ENCODE measurements at places on chromosomes 5 and 9.
A peak's percentile ranks its signal among the peaks of the same experiment; 100 is the strongest.

DNA sequence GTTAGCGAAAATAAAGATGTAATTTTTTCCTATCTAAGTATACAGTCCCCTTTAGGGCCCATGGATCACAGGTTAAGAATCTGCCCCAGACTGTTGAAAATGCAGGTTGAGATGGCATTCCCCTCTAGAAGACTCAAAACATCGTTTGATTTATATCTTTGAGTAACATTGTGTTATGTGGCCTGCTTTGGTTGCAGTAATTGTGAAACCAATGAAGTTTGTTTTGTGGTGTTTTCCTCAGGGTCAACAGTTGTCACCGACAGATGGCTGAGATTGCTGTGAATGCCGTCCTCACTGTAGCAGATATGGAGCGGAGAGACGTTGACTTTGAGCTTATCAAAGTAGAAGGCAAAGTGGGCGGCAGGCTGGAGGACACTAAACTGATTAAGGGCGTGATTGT is 7.8 kb downstream of the CCT5 start:
- DNase-seq, result no peak

DNA sequence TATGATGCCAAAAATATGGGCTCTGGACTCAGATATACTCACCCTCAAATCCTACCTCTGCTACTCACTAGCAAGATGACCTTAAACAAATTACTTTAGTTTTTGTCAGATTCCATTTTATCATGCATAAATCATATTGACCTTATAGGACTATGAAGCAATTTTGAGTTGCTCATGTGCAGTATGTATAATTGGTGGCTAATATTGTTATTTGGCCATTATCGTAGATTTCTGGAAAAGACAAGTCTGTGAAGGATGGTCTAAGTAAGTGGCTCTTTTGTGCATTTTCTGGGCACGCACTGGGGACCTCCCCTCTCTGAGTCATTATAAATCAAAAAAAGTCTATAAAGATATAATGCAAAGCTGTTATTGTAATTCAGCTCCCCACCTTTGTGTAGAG is 393.0 kb downstream of the FGF10 start:
- no peak for DNase-seq

DNA sequence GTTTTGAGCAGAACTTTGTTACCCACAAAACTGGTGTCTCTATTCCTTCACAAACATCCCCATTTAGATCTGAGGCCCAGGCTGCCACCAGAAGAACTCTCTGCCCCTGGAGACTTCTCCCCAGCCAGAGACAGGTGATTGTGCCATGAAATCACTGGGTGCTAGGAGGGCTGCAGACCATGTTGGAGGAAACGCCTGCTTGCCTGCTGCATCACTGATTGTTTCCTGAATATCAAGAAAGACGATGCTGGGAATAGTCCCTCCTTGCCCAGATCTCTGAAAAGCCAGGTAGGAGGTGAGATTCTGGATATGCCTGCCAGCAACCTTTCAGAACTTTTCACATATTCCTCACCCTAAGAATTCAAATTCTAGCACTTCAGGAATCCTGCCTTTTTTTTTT is 8.1 kb downstream of the ZNF366 start:
- no peak for DNase-seq

- DNase-seq, result no peak
These were observed 20.4 kb downstream of the PDE4D start for GRCh38 chr5:59873113-59873512.

DNA sequence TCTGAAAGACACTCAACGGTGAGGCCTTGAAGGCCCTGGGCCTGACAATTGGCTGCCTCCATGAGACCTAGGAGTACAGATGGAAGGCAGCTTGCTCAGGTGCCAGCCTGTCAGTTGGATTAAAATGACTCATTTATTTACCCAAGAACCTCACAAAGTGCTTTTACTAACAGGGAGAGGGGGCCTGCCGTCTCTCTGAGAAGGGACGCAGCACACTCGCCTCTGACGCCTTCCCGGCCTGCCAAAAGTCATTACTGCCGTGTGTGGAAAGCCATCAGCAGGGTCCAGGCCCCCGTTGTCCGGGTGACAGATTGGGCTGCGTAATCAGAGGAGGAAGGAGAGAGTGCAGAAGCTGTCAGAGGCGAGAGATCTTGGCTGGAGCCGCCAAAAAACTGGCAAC is 32.4 kb downstream of the DDX31 start:
- DNase-seq, result no peak

GRCh38 chr5:134079748-134080581 is 34.5 kb upstream of the TCF7 start:
- DNase-seq, result no peak

DNA sequence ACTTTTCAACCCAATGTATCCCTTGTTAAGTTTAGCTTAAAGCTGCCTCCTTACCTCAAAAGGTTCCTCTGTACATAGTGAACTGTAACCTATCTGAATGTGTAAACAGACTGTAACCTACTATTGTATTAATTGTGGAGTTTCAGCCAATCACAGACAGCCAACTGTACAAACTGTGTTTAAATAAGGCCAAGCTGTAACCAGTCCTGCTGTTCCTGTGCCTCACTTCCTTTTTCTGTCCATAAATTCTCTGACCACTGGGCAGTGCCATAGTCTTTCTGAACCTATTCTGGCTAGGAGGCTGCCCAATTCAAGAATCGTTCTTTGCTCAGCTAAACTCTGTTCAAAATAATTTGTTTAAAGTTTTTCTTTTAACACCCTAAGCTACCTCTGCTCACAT is 74.7 kb upstream of the DAPK1 start:
- DNase-seq, result no peak

GRCh38 chr5:86997516-86997915 is 270.2 kb upstream of the RASA1 start:
- DNase-seq, result no peak

GRCh38 chr9:92608909-92609445 is 61.0 kb downstream of the IPPK start:
- DNase-seq, result no peak

DNA sequence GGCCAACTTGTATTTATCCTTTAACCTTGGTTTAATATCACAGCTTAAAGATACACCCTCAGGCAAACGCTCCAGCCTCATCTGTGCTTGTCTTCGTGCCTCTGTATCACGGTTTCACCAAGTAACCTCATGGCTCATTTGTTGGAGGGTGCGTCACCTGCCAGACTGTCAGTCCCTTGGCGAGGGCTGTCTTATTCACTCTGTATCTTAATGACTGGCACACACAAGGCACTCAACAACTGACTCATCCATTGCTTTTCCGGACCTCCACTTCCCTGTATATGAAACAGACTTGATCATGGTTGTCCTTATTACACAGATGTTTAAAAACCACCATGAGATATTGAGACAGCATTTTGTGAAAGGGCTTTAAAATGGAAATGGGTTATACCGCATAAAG is 28.0 kb downstream of the LCP2 start:
- no peak for DNase-seq

- DNase-seq, result no peak
These were observed 30.1 kb upstream of the NFIB start for GRCh38 chr9:14344053-14344524.

GRCh38 chr5:130243641-130244040 is 339.4 kb downstream of the CHSY3 start:
- no peak for DNase-seq

DNA sequence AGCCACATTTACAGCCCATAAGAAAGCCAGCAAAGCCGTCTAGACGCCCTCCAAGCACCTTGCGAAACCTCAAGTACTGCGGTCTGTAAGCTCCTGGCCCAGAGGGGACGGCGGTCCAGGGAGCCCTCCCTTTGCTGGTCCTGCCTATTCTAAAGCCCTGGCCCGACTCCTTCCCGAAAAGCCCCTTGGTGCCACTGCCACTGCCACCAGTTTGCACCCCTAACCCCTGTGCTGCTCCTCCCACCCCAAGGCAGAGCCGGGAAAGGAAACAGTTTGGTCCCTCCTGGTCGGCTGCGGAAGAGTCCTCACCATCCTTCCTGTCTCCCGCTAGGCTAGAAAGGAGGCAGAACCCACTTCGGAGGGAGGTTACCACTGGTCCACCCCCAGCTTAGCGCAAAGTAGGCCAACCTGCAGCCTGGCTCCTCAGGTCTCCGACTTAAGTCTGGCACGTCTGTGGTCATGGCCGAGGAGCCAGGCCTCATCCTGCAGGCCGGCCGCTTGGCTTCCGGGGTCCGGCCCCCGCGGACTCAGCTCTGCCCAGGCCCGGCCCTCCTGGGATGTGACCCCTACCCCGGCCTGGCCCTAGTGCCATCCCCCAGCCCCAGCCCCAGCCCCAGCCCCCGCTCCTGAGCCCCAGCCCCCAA is 916 bp downstream of the TOR1A start:
- DNase-seq, result no peak

DNA sequence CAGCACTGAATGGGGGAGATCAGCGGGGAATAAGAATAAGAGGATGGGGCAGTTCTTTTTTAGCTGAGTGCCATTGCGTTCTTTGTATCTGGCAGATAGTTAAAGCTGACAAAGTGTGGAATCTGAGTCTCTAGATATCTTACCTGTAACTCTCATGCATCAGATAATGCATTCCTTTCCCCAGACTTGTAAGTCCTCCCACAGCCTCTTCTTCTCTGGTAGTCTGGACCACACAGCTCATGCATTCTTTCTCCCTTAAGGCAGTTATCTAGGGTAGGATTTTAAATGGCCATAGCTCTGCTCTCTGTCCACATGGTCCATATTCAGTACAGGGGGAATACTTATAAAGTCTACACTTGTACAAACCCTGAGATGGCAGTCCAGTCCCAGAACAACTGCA is 54.0 kb upstream of the FGF10 start:
- no peak for DNase-seq

- no peak for DNase-seq
These were observed 140.4 kb downstream of the TUSC1 start for GRCh38 chr9:25537808-25538207.

DNA sequence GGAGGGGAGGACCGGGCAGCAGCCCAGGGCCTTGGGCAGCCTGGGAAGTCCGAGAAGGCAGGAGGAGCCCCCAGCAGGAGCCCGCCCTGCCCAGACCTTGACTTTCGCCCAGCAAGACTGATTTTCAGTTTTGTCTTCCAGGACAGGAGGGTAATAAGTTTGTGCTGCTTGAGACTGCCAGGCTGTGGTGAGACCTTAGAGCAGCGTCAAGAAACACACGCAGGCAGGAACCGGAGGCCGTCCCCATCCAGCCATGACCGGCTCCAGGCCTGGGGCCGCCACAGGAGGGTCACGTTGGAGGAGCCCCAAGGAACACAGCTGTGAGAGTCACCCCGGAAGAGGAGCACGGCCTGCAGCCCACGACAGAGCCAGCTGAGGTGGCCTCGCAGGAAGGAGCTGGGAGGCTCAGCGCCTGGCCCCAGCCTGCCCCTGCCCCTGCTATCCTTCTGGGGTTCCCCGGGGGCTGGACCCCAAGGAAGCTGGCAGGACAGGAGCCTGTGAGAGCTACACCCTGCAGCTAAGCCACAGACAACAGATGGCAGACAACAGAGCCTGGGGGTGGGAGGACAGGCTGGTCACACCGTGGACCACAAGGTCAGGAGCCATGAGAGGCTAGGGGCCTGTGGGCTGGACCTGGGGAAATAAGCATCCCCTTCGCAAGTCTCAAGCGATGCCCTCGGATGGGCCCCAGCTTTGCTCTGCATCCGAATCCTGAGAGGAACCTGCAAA is 126.0 kb upstream of the FAM120A start:
- DNase-seq, result no peak

DNA sequence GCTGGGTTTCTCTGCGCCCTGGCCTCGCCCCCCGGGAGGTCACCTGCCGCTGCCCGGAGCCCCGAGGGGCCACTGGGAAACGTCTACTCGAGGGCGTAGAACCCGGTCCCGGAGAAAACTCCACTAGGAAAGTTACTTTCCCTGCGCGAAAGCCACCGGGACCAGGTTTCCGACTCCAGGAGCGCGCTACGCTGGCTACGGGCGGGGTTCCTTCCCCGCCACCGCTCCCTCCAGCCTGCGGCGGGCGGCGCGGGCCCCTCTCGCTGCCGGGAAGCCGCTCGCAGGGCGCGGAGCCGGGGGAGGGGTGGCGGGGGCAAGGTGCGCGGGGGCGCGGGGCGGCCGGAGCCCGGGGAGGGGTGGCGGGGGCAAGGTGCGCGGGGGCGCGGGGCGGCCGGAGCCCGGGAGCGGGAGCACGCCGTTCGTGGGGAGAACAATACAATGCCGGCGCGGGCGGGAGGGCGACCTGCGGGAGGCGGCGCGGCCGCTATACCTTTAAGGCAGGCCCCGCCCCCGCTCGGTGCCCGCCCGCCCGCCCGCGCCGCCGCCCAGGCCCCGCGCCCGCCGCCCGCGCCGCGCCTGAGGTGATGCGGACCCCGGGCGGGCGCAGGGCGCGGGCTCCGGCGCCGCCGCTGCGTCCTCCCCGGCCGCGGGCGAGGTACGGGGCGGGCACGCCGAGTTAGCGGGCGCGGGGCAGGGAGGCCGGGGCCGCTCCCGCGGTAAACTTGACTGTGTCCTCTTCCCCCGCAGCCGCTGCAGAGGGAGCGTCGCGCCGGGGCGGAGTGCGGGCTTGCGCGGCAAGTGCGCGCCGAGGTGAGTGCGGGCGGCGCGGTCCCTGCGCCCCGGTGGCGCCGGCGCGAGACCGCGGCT is 278.1 kb downstream of the AOPEP start:
- peak; percentile 77 for DNase-seq

DNA sequence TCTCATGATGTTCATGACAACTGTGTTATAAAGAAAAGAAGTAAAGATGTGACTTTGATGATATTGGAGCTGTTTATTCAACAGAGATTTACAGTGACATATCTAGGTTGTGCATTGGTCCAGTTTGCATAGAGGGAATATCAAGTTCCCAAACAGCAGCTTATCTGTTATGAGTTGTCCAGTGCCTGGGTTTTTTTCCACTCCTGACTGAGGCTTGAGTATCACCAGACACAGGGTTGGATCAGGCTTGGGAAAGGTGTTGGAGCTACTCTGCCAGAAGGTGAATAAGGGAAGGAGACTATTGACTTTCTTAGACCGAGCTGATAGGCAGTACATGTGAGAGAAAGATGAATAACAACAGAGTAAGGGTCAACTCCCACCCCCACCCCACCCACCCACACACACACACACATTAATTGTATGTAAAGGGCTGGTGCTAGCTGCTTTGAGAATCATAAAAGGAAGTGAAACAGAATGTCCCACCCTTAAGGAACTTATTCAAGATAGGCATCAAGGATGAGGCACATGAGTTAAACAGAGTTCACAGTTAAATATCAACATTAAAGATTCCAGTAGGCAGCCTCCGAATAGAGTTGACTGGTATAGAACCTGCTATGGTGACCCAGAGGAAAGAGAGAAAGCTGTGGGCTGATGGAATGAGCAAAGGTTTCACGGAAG is 33.0 kb upstream of the RASGRF2 start:
- DNase-seq, result no peak

- no peak for DNase-seq
These were observed 168.8 kb downstream of the GABBR2 start for GRCh38 chr9:98539954-98540353.

DNA sequence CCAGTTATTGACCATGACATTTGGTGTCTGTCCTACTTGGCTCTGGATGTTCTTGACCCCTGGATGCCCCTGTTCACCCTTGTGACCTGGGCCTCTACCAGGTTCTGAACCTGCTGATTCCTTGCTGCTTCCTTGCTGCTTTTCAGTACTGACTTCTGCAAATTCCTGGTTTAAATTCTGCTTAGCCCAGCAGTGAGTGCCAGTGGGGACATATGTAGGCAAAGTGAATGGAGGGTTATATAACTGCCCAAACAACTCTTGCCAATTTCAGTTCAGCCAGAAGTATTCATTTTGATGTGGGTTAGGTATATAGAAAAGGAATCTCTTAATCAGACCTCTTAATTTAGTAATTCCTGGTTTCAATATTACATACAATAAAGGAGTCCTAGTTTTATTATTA is 220.6 kb downstream of the TAF11L14 start:
- DNase-seq, result no peak

GRCh38 chr5:10481241-10481935 is 39.7 kb downstream of the ROPN1L start:
- no peak for DNase-seq

GRCh38 chr5:84287951-84288350 is 96.7 kb downstream of the EDIL3 start:
- no peak for DNase-seq

GRCh38 chr5:37899037-37899436 is 59.2 kb upstream of the GDNF start:
- no peak for DNase-seq
